ENCODE measurements at places on chromosomes 3 and 15.

- DNase-seq: no peak
Observed at GRCh38 chr3:65246561-65246960, 558.8 kb upstream of the ADAMTS9 start.

- DNase-seq: no peak
Observed at GRCh38 chr3:98780343-98780742, 17.2 kb downstream of the ST3GAL6 start.

DNA sequence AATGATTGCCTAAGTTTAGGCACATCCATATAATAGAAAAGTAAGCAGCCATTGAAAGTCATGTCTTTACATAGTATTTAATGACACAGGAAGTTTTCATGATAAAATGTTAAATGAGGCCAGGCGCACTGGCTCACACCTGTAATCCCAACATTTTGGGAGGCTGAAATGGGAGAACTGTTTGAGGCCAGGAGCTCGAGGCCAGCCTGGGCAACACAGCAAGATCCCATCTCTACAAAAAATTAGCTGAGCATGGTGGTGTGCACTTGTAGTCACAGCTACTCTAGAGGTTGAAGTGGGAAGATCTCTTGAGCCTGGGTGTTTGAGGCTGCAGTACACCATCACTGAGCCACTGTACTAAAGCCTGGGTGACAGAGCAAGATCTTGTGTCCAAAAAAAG lies 59.4 kb downstream of the SETMAR start:
- no peak for DNase-seq

GRCh38 chr3:195551381-195551978 lies 8.4 kb upstream of the PPP1R2 start:
- DNase-seq: no peak

DNA sequence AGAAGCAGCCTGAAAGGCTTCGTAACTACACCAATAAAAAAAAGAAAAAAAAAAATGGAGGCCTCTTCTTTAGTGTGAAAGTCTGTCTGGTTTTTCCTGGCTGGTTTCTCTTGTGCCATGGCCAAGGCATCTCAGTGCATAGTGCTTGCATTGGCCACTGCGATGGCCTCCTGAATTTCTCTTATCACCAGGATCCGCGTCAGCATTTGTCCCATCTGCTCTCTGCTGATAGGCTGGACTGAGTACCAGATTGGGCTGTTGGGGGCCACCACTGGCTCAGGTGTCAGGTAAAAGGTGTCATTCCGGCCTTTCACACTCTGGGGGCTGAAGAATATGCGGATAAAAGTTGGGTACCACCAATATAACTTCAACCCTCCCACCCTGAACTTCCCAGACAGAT lies 1.1 kb upstream of the IMPDH2 start:
- DNase-seq: no peak

GRCh38 chr3:150447084-150447483 lies 39.0 kb downstream of the TSC22D2 start:
- DNase-seq: no peak

GRCh38 chr3:55584716-55585368 lies 97.7 kb upstream of the WNT5A start:
- DNase-seq: no peak
